ENCODE measurements at places on chromosomes 12 and 14.

GRCh38 chr14:85487215-85487614, 42.7 kb upstream of the FLRT2 start:
- no peak for DNase-seq

DNA sequence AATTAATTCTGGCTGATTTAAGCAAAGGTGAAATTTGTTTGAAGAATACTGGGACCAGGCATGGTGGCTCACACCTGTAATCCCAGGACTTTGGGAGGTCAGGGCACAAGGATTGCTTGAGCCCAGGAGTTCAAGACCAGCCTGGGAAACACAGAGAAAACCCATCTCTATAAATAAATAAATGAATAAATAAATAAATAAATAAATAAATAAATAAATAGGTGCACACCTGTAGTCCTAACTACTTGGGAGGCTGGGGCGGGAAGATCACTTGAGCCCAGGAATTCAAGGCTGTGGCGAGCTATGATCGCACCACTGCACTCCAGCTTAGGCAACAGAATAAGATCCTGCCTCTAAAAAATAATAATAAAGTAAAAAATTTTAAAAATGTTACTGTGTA, 4.4 kb upstream of the C14orf39 start:
- no peak for DNase-seq

DNA sequence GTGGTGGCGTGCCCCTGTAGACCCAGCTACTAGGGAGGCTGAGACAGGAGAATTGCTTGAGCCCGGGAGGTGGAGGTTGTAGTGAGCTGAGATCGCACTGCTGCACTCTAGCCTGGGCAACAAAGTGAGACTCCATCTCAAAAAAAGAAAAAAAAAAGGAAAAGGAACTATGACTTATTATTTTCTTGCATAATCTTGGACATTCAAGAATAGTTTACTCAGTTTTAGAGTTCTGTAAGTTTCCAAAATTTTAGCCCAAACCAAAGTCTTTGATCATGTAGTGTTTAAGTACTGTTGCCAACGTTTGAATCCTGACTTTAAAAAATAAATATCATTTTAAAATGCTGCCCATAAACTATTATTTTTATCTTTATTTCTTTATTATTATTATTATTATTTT, 6.2 kb downstream of the PSMA6 start:
- DNase-seq, result no peak

GRCh38 chr12:5088586-5089264, 45.0 kb downstream of the KCNA5 start:
- no peak for DNase-seq

DNA sequence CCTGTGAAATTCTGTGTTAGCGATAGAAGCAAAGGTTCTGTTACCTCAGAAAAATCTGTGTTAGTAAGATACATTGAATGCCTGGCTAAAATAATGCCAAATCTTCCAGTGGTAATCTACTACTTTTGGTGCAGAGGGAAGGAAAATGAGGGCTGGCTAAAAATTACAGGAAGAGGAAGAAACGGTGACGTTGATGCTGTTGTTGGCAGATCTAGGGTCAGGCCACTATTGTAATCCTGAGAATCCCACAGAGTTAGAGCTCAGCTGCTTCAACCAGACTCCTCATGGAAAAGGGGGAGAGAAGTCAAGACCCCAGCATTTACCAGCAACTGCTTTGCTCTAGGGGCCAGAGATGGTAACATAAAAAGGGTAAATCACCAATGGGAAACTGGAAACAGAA, 145.1 kb downstream of the PPM1H start:
- no peak for DNase-seq

- DNase-seq, result no peak
These were observed 3.6 kb downstream of the LARP4 start for GRCh38 chr12:50404307-50404706.

Measured in GM13977 (cell line).